ENCODE measurements at places on chromosomes 11 and 22.

DNA sequence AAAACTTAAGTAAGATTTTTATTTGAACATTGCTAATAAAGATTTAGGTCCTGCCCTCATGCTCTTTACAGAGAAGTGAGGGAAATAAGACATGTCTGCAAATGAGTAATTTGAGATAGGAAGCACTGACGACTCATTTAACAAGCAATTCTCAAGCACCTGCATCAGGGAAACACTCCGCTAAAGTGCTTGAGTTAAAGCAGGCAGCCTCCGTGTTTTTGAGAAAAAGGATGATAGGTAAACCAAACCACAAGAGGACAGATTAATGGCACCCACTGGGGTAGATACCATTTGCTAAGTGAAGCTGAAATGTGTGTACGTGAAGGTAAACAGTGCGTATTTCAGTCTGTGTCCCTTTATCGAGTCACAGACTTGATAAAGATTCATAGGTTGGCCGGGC is 184.6 kb upstream of the CARD18 start:
- DNase-seq = no peak

DNA sequence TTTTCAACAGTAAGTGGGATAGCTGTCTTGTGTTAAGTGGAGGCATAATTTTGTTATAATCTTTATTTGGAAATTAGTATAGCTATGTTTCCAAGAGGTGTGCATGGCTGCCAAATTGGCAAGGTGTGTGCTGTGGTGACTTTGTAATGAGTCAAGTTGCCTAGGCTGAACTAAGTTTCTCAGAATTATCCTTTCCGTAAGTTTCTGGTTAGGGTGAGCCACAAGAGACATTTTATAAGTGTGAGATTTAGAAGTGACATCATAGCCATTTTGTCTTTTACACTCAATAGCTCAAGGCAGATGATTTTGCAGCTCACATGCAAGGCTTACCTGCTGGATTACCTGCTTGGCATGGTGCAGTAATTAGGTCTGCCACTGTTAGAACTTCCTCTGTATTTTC is 90.3 kb downstream of the C11orf87 start:
- no peak for DNase-seq

- peak; percentile 12 for DNase-seq
Measured at GRCh38 chr22:30636226-30637077, 871 bp downstream of the SLC35E4 start.

GRCh38 chr11:107202241-107202640 is 184.0 kb upstream of the GUCY1A2 start:
- no peak for DNase-seq

DNA sequence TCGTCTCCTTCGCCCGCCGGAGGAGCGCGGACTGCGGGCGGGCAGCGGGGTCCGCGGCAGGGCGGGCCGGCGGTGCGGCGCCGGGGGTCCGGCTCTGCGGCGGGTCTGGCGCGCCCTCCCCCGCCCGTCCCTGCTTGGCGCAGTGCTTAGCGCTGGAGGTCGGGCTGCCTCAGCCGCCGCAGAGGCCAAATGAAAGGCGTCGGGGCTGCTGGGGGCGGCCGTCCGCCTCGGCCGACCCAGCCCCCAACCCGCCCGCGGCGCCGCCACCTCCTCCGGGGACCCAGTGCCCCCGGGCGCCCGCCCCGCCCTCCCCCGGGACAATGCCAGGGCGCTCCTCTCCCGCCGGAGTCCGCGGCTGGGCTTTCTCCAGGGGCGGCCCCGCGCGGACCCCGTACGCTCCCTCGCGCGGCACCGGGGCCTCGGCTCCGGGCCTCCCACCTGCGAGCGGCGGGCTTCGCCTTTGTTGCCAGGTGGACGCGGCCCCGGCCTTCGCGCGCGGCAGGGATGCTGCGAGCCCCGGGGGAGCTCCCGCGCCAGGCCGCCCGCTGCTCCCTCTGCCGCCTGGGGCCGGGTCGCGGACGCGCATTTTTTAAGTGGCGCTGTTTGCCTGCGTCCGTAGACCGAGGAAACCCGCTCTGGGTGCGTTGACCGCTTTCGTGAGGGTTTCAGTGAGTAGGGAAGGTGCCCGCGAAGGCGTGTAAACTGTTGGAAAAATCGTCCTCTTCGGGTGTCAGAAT is 583 bp downstream of the APLP2 start:
- peak; percentile 51 for DNase-seq

DNA sequence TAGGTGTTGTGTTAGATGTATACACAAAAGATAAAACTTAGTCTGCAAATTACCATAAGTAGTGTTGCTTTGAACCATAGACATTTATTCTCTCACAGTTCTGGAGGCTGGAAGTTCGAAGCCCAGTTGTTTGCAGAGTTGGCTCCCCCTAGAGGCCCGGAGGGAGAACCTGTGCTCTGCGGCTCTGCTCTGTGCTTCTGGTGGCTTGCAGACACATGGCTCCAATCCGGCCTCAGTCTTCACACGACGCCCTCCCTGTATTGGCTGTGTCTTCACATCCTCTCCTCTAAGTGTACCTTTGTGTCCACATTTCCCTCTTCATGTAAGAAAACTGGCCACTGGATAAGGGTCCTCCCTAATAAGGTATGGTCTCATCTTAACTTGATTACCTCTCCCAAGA is 128.4 kb downstream of the OPCML start:
- no peak for DNase-seq

DNA sequence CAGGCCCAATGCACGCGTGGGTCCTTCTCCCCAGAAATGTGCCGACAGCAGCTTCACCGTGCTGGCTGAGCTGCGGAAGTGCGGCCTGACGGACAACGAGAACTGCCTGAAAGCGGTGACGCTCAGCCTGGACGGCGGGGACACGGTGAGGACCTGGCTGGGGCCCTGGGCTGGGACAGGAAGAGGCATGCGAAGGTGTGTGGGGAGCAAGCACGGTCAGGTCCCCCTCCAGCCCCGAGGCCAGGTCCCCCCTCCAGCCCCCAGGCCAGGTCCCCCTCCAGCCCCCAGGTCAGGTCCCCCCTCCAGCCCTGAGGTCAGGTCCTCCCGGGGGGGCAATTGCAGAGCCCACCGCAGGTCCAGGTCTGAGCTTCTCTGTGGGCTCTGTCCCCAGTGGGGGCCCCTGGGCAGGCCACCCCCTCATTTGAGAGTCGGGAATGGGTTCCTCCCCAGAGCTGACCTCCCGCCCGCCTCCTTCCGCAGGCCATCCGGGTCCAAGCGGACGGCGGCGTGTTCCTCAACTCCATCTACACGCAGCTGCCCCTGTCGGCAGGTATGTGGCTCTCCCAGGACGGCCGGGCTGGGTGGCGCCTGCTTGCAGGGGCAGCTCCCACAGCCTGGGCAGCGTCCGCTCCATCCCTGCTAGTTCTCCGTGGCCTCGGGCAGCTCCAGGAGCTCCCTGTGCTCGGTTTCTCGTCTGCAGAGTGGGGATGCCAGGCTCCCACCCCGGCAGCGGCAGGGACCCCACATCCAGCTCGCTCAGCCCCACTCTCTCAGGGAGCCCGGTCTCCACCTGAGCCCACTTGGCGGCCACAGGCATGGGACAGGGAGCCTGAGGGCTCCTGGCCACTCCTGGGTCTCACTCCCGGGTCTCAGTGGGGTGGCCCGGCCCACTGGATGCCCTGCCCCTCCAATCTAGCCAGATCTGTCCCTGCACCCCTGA is 7.9 kb downstream of the MUC5B start:
- DNase-seq = no peak

GRCh38 chr22:29879753-29880152 is 3.2 kb upstream of the MTMR3 start:
- no peak for DNase-seq

GRCh38 chr11:132742929-132743328 is 789.4 kb downstream of the OPCML start:
- DNase-seq = no peak

GRCh38 chr22:38077595-38077994 is 6.4 kb downstream of the SLC16A8 start:
- DNase-seq = no peak

DNA sequence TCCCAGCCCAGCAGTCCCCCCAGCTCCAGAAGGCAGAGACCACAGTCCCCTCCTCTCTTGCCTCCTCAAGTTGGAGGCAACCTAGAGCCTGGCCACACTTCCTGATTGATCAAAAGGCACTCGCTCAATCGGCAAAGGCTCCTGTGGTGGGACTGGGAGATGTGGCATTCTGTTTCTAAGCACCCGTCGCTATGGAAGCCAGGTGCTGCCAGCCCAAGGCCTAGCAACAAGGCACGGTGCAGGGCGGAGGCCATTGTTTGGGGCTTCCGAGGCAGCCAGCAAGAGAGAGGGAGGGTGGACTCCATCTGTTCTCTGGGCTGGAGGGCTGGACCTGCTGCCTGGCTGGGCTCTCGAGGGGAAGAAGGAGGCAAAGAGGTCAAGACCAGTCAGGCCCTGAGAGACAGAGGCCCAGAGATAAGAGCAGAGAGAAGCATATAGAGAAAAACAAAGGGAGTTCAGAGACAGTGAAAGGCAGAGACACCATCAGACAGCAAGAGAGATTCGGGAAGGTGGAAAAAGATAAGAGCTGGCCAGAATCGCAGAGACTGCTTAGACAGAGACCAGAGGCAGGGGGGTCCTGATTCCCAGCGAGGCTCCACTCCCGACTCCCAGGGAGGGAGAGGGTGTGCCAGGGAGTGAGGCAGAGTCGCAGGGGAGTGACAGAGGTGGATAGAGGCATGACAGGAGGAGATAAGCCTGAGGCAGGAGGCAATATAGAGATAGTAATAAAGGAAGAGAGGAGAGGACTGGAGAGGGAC is 21.2 kb downstream of the PDE2A start:
- DNase-seq = no peak

- no peak for DNase-seq
Measured at GRCh38 chr11:12640926-12641849, 33.0 kb upstream of the TEAD1 start.

- DNase-seq = no peak
Measured at GRCh38 chr11:45812581-45813548, 7.9 kb downstream of the SLC35C1 start.

DNA sequence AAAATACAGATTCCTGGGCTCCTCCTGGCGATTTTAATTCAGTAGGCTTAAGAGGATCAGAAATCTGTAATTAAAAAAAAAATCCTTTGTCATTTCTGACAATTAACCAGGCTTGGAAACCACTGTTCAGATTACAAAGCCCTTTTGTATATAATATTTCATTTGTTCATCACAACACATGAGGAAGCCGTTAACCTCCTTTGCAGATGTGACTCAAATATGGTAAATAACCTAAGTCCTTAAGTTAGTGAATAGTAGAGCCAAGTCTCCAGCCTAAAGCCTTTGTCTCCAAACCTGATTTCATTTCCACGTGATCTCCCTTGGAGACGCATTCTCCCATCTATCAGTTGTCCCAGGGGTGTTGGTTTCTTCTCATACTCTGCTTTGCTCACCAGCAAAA is 67.6 kb downstream of the UBASH3B start:
- no peak for DNase-seq

Measured in activated naive CD4-positive, alpha-beta T cell treated with Interleukin-2 at 50 U/mL for 16 hours (primary cell).